ENCODE measurements at places on chromosomes 5 and 9.
A peak's percentile ranks its signal among the peaks of the same experiment; 100 is the strongest.

DNA sequence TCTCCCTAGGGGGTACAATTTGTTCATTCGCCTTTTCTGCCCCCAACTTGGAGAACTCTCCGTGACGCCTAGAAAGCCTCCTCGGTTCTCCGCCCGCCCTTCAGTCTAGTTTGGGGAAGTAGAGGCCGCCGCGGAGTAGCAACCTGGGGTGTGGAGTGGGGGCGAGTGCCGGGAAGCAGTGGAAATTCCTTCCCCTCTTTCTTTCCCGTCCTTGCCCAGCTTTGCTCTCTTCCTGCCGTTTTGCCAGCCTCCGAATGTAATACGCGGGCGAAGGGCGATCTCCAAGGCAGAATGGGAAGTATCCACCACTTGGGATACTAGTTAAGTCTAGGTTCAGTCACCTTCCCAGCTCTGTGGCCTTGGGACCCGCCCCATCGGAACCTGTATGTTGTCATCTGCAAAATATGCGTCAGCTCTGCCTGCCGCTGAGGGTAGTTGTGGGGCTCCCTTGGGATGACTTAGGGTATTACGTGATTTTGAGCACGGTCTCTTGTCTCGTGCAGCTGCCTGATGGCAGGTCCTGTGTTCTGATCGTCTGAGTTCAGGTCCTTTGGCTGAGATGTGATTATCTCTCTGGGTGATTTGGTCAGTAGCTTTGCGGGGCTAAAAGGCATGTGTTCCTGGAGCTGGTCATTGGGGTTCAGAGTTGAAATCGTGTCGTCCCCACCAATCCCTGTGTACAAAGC lies 724 bp downstream of the PAM start:
- peak; percentile 37 for DNase-seq

- DNase-seq = no peak
Measured at GRCh38 chr5:12934722-12935121, 1009.8 kb downstream of the DNAH5 start.

- DNase-seq = no peak
Measured at GRCh38 chr9:116605904-116606341, 81.2 kb upstream of the TRIM32 start.

DNA sequence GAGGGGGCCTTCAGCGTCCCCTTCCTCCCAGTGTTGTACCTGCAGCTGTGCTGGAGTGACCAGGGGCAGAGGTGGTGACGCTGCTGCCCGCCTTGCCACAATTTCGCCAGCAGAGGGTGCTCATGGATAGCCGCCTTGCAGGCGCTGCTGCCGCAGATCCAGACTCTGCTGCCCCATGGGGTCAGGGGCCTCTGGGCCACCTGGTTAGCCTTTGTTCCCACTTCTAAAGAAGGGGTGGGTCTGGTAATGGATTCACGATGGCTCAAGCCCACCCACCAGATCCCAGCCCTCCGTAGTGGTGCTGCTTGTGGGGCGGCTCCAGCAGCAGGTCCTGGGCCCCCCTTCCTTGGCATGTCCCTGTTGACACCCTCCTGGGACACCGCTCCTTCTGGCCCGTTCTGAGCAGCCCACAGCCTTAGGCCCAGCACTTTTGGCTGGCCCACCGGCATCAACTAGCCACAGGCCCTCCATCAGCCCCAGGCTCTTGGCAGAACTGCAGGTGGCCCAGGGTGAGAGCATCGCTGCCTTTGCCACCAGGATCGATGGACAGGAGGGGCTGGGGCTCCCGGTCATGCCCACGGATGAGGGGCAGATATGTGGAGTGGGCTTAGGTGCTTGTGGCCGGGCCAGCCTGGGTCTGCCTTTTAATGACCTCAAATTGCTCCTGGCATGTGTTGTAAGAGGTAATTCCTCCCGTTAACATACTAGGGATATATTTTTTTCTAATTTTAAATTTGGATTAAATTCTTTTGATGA lies 57.2 kb downstream of the COL5A1 start:
- no peak for DNase-seq

DNA sequence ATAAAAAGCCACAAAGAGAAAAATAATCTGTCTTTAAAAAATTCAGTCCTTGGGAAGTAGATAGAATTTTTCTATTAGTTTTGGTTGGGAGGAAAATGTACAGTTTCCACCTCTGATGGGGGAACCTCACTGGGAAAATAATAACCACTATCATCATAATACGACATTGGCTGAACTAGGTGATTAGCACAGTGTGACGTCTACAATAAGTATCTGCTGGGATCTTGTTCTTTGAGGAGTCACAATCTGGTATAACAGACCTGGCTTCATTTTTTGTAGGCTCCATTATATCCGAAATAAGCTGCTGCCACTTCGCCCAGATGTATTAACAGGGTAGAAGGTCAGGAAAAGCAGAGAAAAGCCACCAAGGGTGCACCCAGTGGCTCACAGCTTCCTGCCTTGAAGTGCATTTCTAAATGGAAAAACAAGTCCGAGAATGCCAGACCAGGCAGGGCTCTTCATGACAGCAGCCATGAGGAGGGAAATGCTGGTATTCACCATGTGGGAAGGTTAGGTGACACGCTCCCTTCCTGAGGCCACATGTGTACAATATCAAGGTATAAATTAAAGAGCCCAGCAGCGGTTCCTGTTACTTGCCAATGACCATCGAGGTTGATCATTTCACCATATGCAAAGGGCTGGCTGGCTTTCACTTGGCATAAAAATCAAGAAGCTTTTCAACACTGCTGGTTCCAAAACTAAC lies 152.8 kb downstream of the PRELID2 start:
- DNase-seq = no peak

GRCh38 chr9:137454145-137454596 lies 5.0 kb downstream of the NSMF start:
- no peak for DNase-seq

DNA sequence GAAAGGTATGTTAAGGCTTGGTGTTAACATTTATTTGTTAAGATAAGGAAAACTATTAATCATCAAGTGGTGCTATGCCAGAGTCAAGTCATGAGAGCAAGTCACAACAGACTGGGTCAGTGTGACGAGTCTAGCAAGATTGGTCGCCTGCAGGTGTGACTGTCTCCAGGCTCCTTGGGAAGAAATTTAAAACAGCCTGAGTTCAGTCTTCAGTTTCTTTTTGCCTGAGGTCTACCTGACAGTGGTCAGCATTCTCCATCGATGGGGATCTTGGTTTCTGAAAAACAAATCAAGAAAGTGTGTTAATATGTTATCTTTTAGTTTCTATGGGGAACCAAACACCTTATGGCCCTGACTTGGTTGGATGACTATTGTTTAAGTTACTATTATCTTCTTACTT lies 56.3 kb downstream of the CETN3 start:
- no peak for DNase-seq

GRCh38 chr9:124311283-124311682 lies 53.5 kb downstream of the NEK6 start:
- DNase-seq = no peak

GRCh38 chr5:1067141-1068121 lies 44.4 kb downstream of the SLC12A7 start:
- DNase-seq = no peak

GRCh38 chr5:137573376-137573775 lies 74.2 kb upstream of the SPOCK1 start:
- no peak for DNase-seq

GRCh38 chr9:132672413-132672690 lies 2.1 kb downstream of the GTF3C4 start:
- no peak for DNase-seq

DNA sequence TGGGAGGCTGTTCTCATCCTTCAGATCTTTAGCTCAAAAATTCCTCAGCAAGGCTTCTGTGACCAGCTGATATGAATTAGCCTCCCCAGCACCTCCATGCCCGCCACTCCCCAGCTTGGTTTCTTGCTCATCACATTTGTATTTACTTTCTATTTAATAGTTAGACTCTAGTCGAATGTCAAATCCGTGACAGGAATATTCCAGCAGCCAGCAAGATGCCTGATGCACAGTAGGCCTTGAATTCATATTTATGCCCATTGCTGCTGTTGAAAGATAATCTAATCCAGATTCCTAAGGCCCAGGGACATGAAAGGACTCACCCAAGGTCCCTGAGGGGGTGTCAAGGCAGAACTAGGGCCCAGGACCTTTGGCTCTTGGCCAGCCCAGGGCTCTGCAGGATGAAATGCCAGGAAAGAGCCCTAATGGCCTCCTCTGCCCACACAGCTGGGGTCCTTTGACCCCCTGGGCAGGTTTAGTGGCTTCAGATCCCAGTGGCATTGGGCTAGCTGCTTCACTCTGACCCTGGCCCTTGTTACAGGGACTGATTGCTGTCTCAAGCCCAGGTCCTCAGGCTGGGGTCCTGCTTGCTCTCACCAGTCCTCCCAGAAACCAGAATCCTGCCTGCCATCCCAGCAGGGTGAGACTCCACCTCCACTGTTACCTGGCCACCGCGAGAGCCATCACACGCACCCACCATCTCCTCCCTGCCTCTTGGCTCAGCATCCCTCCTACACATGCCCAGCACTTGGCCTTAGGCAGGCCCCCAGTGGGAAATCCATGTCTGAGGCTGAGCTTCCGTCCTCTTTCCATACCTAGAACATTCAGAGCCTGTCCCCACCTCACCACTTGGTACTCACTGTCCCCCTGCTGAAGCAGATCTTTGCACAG lies 7.3 kb downstream of the CSF1R start:
- DNase-seq = no peak

DNA sequence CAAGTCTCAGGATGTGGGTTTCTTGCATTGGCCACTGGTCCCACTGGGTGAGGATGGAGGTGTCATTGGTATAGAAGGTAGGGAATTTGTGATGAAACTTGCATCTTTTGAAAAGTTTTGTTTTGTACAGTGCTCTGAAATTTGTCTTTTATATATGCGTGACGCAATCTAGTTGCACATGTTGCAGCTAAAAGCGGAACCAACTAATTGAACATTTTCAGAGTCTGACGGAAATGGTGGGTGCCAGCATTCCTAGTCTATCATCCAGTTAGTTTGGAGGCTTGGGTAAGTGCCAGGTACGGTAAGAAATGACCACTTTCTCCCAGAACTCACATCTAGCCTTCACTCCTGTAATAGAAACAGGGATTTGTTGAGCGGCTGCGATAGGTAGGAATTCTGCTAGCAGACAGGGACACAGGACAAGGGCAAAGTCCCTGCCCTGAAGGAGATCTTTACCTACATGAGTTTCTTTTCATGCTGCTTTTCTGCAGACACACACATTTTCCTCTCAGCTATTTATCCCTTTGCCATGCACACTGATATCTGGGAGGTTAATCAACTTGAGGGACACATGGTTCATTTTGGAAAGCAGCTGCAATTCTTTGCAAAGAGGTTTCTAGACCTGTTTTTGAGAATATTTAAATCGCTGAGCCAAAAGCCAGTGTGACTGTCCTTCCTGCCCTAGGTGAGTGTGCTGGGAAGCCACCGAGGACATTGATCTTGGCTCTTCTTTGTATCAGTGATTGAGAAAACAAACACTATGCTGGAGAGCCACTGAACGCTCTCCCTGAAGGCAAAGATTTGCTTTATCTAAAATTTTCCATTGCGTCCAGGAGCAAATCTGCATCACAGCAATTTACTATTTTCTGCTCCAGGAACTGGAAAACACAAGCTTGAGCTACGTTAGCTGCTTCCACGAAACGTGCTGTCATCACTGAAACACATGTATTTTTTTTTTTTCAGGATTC lies 89.7 kb downstream of the DAP start:
- no peak for DNase-seq

- DNase-seq = no peak
Measured at GRCh38 chr5:141793403-141793802, 84.8 kb downstream of the PCDH1 start.

- DNase-seq = no peak
Measured at GRCh38 chr5:54658010-54658409, 140.5 kb downstream of the SNX18 start.

- no peak for DNase-seq
Measured at GRCh38 chr5:143826951-143827444, 15.0 kb downstream of the HMHB1 start.

DNA sequence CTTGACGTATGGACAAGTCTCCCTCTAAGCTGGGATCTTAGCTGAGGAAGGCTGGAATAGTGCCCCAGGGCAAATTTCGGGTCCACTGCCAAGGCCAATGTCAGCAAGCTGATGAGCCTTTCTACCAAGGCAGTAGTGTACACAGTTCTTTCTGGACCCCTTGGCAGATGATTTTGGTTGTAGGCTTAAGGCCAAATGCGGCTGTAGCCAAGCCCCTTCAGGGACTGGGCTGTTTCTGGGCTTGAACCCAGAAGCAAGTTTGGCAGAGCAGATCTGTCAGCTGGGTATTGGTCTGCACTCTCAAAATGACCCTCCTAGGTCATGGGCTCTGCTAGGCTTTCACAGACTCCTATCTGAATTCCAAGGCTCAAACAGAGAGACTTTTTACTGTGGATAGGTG lies 121.6 kb downstream of the ADAMTSL1 start:
- DNase-seq = peak; percentile 41

DNA sequence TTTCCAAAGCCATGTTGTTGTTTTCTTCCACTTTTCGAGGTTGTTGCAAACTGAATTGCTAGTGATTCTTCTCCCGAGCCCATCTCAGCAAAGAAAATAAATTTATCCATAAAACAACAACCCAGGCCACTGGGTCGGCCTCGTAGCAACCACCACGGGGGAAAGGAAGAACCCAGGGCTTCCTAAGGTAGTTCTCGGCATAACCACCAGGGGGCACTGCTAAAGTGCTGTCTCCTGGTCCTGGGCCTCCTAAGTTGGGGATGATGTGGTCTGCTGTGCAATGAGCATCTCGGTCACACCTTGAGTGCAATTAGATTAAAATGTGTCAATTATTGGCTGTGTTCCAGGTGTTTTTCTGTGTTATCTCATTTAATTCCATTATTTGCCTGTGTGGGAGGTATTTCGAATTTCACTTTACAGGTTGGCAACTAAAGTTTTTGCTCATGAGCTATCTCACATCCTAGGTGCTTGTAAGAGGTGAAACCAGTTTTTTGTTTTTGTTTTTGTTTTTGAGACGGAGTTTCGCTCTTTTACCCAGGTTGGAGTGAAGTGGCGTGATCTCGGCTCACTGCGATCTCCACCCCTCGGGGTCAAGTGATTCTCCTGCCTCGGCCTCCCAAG lies 102.8 kb upstream of the DAP start:
- DNase-seq = no peak

- peak; percentile 36 for DNase-seq
Measured at GRCh38 chr5:18465833-18466681, 831.8 kb downstream of the TAF11L14 start.

DNA sequence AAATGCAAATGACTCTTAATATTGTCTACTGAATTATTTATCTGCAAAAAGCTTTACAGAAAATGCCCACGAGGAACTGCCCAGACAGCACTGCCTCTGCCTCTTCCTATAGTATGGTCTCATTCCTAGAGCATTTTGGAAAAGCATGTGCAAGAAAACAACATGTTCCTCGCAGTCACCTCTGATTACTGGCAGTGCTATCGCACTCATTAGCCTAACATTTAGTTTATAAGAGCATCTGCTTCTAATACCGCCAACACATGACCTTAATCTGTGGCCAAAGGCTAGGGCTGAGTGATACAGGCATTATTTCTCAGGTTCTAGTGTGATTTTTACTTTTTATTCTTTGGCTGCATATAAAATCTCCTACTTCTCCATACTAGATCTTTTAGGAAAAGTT lies 259.2 kb downstream of the FBXL17 start:
- DNase-seq = no peak

DNA sequence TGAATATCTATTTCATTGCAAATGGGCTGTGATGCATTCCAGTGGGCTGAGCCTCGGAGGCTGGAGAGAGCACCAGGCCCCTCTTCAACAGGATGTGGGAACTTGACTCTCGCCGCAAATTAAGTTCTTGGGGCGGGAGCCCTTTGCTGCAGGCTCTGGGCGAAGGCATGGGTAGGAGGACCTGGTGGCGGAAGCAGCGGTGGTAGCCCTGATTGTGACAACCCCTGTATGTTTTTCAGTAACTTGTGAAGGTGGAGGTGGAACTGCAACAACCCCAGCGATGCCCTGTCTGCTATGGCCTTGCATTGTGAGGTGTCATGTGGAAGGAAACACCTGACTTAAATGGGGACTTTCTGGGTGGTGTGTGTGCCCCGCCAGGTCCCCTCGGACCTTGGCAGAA lies 9.4 kb downstream of the FYB1 start:
- DNase-seq = no peak

All from C1 segment of cervical spinal cord (tissue), 14 donors.